Breast epithelium (tissue), 4 donors: ENCODE measurements at places on chromosomes 4 and X. TPM values are rescaled to one million over a fixed set of nuclear protein-coding genes. Genes with fewer than 3 reads are reported as not detected.

Gene PABPC1L2B
- total RNA-seq: not detected

Gene AFP
- not detected for total RNA-seq

DNA sequence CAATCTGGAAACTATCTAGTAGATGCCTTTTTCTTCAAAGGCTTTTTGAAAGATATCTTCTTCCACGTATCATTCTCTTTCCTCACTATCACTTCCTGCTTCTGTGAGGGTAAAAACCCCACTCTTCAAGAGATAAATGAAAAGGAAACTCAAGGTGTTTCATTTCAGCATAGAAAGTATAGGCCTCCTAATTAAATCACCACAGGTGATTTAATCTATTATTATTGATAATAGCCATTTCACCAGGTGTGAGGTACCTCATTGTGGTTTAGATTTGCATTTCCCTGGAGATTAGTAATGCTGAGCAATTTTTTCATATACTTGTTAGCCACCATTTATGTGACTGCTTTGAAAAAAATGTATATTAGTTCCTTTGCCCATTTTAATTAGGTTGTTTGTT, 92.0 kb upstream of the EMCN start:
- H3K4me1 ChIP-seq: no peaks in the 10 kb centered on the region
- no peaks in the 10 kb centered on the region for H3K36me3 ChIP-seq
- no peak for DNase-seq
- H3K27ac ChIP-seq: no peak overlapping the region
- H3K4me3 ChIP-seq: no peak overlapping the region
- H3K27me3 ChIP-seq: no peaks in the 10 kb centered on the region

GRCh38 chr4:173932701-173933100, 350.8 kb downstream of the FBXO8 start:
- H3K36me3 ChIP-seq: no peaks in the 10 kb centered on the region

DNA sequence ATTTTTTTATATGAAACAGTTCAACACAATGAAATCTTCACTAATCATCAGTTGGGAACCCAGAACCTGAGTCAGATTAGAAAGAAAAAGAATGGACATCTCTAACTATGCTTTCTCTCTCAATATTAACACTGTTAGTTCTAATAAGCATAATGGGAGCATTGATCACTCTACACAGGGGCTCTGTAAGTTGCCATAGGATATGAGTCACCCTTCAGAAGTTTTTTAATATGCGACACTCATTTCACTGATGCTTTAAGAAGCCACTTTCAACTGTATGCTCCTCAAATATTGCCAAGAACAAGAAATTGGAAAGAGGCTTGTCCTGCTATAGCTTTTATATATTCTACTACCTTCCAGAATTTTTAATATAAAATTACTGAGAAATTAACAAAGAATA, 187.0 kb downstream of the AASDH start:
- DNase-seq: no peak
- H3K27ac ChIP-seq: no peak overlapping the region
- H3K27me3 ChIP-seq: no peaks in the 10 kb centered on the region
- no peak overlapping the region for H3K4me3 ChIP-seq

GRCh38 chr4:182185491-182185890, 57.7 kb upstream of the TENM3 start:
- no peak overlapping the region for H3K4me3 ChIP-seq
- H3K27me3 ChIP-seq: no peaks in the 10 kb centered on the region
- H3K36me3 ChIP-seq: no peaks in the 10 kb centered on the region

DNA sequence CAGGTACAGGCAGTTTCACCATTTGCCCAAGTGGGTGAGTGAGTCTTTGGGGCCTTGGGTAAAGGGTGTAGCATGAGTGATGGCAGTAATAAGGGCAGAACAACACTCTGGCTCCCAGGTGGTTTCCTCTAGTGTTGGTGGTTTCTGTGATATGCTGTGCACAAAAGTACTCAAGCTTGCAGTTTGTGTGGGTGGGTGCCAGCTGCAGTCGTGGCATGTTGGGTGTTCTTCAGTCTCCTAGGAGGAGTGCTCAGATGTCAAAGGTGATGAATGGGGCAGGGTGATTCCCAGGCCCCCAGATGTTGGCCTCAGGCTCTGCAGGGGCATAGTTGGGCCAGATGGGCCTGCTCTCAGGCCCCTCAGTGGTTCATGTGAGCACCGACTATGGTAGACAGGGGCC, 166.1 kb upstream of the KLF8 start:
- no peaks in the 10 kb centered on the region for H3K4me1 ChIP-seq
- H3K4me3 ChIP-seq: no peak overlapping the region
- no peak overlapping the region for H3K27ac ChIP-seq
- H3K27me3 ChIP-seq: no peaks in the 10 kb centered on the region
- DNase-seq: no peak

GRCh38 chrX:137366018-137366633, 199.8 kb upstream of the ZIC3 start:
- no peaks in the 10 kb centered on the region for H3K4me1 ChIP-seq
- H3K27ac ChIP-seq: no peak overlapping the region
- no peak for DNase-seq
- H3K27me3 ChIP-seq: no peaks in the 10 kb centered on the region
- H3K36me3 ChIP-seq: no peaks in the 10 kb centered on the region
- H3K4me3 ChIP-seq: no peak overlapping the region

GRCh38 chrX:28022371-28022770, 41.1 kb upstream of the DCAF8L1 start:
- no peaks in the 10 kb centered on the region for H3K4me1 ChIP-seq
- no peaks in the 10 kb centered on the region for H3K27me3 ChIP-seq
- H3K36me3 ChIP-seq: no peaks in the 10 kb centered on the region
- no peak overlapping the region for H3K4me3 ChIP-seq
- DNase-seq: no peak
- H3K27ac ChIP-seq: no peak overlapping the region

GRCh38 chrX:18098763-18099162, 121.9 kb downstream of the BEND2 start:
- H3K36me3 ChIP-seq: no peaks in the 10 kb centered on the region
- peaks cover 22% of the 10 kb centered on the region for H3K27me3 ChIP-seq
- H3K27ac ChIP-seq: no peak overlapping the region
- H3K4me1 ChIP-seq: no peaks in the 10 kb centered on the region

DNA sequence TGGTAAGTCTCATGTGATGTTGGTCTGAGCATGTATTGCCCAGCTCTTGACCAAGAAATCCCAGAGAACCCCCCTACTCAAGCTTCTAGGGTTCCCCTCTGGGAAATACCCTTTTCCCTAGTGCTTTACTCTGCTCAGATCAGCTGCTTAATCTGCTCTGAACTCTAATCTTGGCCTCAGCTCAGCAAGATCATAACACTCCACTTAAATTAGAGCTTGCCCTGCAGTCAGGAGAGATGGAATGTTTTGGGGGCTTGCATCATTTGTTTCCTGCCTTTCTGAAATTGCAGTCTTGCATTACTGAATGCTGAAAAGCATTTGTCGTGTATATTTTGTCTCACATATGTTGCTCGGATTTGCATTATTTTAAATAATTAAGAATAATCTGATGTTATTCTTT, 1153.6 kb downstream of the FSTL5 start:
- H3K27me3 ChIP-seq: no peaks in the 10 kb centered on the region
- H3K36me3 ChIP-seq: no peaks in the 10 kb centered on the region
- no peaks in the 10 kb centered on the region for H3K4me1 ChIP-seq
- no peak overlapping the region for H3K27ac ChIP-seq

- H3K36me3 ChIP-seq: no peaks in the 10 kb centered on the region
- no peak overlapping the region for H3K27ac ChIP-seq
- no peaks in the 10 kb centered on the region for H3K27me3 ChIP-seq
- no peak overlapping the region for H3K4me3 ChIP-seq
- no peak for DNase-seq
These were observed 20.2 kb upstream of the GBA3 start for GRCh38 chr4:22672519-22672918.

DNA sequence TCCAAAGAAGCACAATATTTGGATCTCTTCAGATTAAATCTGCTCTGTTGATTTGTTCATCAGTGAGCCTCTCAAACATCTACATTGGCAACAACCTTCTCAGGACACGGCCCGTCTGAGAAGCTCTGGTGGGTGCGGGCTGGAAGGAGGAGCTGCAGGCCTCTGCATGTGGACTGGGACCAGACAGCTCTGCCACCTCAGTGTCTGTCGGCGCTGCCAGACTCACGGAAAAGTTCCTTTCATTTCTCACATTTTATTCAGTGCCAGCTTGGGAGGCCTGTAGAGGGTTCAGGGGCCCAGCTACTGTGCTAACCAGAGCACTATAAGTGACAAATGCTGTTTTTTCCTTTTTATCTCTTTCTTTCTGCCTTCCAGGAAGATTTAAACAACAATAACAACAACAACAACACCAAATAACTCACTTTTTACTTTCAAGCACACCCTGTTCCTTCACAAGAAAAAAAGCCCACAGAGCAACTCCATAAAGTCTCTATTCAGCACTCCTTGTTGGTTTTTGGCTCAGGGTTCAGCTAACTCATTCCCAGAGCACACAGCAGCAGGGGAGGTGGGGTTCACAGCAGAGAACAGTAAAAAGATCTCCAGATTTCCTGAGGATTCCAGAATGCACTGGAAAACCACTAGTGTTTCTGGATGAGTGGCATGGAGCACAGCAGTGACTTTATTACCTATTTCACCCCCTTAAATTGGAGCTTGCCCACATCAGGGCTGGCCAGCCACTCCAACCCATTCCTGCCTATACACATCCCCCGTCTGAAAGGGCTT, 23.2 kb upstream of the HOPX start:
- no peaks in the 10 kb centered on the region for H3K27me3 ChIP-seq
- no peaks in the 10 kb centered on the region for H3K4me1 ChIP-seq
- no peaks in the 10 kb centered on the region for H3K36me3 ChIP-seq
- no peak for DNase-seq
